H9 (cell line): ENCODE measurements at places on chromosomes 16 and 17.

DNA sequence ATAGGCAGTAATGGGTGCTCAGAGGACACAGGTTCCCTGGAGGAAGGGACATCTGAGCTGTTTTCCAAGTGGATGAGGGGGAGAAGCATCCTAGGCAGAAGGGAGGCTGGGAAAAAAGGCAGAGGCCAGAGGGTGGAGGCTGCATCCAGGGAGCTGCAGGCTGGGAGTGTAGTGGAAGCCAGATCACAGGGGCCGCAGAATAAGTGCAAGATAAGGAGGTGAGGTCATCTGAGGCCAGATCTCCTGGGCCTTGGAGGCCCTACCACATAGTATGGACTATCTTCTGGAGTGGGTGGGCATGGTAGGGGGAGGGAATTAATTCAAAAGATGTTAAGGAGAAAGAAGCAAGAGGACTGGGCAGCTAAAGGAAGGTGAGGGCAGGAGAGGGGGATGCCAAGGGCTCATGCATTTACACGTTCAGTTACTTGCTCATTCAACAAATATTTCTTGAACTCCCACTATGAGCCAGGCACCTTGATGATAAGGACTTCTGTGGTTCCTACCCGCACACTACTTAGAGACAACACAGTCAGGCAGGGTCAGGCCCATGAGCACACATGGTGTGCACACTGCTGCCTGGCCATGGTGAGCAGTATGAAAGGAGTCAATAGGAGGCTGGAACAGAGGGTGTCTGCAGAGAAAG lies 2.4 kb upstream of the RIPOR1 start:
- no peak for DNase-seq

GRCh38 chr16:4945560-4946502 lies 8.9 kb upstream of the PPL start:
- DNase-seq: no peak

DNA sequence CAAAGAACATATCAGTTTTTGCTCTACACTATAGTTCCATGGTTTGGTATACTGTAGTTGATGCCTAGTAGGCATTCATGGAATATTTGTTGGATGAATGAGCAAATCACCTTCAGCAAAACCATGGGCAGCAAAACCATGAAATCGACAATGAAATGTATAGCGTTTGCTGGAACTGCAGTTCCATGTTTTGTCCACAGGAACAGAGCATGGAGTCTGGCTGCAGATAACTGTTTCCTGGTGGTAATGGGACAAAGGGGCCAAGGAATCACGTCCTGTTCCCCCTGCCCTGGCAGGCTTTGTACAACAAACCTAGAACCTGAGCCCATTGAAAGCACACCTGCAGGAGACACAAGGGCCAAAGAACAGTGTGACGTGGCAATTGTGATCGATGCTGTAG lies 101.1 kb downstream of the USP31 start:
- DNase-seq: no peak

DNA sequence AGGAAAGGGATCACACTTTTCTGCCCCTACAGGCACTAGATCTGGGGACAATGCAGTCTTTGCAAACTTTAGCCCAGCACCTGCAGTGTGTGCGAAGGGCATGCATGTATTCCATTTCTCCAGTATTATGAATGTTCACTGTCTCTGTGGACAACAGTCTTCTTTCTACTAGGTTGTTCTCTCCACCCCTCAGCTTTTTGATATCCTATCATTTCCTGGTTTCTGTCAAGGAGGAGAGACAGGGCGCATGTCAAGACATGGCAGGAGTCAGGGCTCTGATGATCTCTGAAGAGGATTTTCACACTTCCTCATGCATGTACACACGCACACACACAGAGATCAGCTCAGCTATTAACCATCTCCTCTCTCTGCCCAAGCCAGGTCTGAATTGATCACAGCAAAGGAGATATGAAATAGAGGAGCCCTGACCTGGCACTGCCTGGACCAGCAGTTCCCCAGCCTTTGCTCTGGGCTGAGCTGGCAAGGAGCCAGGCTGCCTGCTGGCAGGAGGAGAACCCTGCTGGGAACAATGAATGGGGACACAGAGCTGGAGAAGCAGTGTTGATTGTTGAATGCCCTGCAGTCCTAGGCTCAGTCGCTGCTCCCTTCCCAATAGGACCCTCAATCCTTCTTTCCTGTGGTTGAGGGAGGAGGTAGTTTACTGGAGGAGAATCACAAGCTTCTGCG lies 2.6 kb downstream of the GPR179 start:
- peak; percentile 79 for DNase-seq

- no peak for DNase-seq
These were observed 4.8 kb downstream of the CPPED1 start for GRCh38 chr16:12798846-12799245.

DNA sequence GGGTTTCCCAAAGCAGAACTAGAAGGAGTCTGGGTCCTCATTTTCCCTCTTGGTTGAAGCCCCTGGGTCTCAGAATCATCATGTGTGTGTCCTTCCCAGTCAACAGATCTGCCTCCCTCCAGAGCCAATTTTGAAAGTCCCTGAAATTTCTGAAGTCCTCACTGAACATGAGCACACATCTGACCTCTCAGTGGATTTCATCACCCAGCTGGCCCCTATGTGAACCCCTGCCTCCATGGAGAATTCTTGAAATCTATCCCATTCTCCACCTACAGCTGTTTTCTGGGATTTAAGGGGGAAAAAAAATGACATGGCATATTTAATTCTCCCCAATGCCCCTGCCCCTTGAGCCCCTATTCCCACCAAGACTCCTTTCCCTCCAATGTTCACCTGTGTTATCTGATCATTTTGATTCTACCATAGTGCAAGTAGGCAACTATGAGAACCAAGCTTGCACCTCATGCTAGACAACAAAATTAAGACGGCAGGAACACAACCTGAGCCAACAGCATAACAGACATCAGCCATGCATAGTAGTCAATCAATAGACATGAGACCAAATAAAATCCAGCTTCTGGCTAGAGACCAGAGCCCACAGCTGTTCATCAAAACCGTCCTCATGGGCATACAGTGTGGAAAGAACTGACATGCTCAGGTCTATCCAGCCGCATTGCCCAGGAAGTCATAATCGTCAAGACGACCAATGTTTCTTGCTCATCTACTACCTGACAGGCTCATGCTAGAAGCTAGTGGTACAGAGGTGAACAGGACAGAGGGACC lies 14.9 kb downstream of the SOX9 start:
- no peak for DNase-seq

DNA sequence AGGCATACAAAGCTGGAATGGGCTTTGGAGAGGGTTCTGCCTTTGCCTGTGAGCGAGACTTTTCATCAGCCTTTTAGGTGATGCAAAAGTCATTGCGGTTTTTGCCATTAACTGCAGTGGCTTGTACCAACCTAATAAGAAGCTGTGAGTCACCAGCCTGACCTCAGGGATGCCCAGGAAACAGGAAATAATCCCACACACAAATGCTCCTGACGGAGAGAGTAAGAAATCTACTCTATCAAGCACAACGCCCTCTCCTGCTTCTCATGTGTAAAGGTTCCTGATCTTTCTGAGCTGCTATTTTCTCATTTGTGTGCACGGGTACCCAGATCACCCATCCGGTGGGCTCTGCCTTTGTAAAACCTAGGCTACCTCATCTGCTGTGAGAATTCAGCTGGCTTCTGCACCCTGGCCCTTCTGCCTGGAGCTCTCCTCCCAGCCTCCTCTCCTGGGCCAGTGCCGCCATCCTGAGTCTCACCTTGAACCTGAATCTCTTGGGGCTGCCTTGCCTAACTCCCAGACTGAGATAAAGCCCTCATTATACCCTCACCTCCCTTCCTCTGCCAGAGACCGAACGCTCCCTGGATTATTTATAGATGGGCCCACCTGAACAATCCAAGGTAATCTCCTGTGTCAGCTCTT lies 299.7 kb downstream of the C16orf95 start:
- DNase-seq: peak; percentile 39

GRCh38 chr17:34885076-34885475 lies 76.2 kb downstream of the CCT6B start:
- DNase-seq: no peak

GRCh38 chr16:17606460-17606859 lies 135.7 kb upstream of the XYLT1 start:
- DNase-seq: no peak

- no peak for DNase-seq
These were observed 73.6 kb downstream of the ABCC6 start for GRCh38 chr16:16149710-16150116.

GRCh38 chr17:78934681-78935418 lies 9.7 kb upstream of the TIMP2 start:
- DNase-seq: peak; percentile 30

DNA sequence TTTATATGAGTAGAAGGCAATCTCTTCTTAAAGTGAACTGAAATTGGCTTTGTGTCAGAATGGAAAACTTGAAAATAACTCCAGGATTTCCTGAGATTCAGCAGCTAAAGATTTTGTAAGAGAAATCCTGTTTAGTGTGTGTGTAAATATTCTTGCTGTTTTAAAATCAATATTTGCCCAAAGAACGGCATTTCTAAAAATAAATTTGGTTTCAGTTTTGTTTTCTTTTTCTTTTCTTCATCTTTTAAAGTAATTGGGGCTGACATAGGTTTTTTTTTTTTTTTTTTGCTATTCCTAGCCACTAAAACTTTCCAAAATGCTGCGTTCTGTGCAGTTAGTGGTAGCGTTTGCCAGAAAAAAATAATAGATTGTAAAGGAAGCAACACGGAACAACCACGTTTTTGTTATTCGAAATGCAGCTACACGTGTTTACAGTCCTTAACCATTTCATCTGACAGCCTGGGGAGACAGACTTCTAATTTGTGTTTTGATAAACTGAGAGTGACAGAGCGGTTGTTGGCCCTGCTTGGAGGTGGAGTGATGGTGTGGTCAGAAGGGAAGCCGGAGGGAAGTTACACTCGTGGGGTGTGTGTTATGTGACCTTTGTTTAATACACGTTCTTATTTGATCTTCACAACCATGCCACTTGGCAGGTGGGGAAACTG lies 21.6 kb upstream of the SMPD3 start:
- DNase-seq: no peak

- no peak for DNase-seq
These were observed 359.6 kb downstream of the SNX29 start for GRCh38 chr16:12336141-12336540.

DNA sequence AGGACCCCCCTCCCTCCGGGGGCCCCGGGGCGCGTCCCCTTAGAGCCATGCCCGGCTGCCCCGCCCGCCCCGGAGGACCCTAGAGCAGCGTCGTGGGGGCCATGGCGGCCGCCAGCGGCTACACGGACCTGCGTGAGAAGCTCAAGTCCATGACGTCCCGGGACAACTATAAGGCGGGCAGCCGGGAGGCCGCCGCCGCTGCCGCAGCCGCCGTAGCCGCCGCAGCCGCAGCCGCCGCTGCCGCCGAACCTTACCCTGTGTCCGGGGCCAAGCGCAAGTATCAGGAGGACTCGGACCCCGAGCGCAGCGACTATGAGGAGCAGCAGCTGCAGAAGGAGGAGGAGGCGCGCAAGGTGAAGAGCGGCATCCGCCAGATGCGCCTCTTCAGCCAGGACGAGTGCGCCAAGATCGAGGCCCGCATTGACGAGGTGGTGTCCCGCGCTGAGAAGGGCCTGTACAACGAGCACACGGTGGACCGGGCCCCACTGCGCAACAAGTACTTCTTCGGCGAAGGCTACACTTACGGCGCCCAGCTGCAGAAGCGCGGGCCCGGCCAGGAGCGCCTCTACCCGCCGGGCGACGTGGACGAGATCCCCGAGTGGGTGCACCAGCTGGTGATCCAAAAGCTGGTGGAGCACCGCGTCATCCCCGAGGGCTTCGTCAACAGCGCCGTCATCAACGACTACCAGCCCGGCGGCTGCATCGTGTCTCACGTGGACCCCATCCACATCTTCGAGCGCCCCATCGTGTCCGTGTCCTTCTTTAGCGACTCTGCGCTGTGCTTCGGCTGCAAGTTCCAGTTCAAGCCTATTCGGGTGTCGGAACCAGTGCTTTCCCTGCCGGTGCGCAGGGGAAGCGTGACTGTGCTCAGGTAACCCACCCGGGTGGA lies 759 bp downstream of the ALKBH5 start:
- DNase-seq: peak; percentile 61

GRCh38 chr16:49543631-49543946 lies 170.0 kb downstream of the C16orf78 start:
- DNase-seq: no peak

DNA sequence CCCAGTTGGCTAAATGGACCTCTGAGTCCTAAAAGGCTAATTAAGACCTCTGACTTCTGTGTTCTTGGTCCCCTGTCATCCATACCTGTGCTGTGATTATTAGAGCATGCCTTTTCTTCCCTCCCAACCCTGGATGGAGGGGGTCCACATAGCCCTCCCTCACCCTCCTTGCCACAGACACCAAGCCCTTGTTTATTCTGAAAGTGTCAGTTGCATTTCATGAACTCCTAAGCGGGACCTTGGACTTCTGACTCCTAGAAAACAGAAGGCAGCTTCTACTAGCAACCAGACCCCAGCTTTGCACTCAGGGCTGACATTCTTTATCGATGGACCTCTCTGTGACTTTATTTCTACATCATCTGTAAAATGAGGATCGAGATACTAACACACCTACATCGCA lies 33.4 kb upstream of the GOSR2 start:
- no peak for DNase-seq

DNA sequence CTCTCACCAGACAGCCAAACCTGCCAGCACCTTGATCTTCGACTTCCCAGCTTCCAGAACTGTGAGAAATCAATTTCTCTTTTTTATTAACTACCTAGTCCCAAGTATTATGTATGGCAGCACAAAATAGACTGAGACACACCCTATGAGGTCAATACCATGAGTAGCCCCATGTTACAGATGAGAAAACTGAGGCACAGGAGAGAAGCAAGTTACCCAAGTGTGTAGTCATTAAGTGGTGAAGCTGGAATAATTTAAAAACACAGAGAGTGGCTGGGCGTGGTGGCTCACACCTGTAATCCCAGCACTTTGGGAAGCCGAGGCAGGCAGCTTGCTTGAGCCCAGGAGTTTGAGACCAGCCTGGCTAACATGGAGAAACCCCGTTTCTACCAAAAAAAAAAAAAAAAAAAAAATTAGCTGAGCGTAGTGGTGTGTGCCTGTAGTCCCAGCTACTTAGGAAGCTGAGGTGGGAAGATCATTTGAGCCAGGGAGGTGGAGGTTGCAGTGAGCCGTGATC lies 4.9 kb downstream of the NQO1 start:
- DNase-seq: no peak

GRCh38 chr17:18071751-18072150 lies 16.0 kb upstream of the DRG2 start:
- DNase-seq: no peak

- DNase-seq: no peak
These were observed 394.5 kb upstream of the C16orf82 start for GRCh38 chr16:26672206-26672605.

GRCh38 chr16:57958544-57958943 lies 12.4 kb downstream of the CNGB1 start:
- DNase-seq: no peak

- DNase-seq: no peak
These were observed 18.4 kb upstream of the ITGA3 start for GRCh38 chr17:50037321-50038107.

DNA sequence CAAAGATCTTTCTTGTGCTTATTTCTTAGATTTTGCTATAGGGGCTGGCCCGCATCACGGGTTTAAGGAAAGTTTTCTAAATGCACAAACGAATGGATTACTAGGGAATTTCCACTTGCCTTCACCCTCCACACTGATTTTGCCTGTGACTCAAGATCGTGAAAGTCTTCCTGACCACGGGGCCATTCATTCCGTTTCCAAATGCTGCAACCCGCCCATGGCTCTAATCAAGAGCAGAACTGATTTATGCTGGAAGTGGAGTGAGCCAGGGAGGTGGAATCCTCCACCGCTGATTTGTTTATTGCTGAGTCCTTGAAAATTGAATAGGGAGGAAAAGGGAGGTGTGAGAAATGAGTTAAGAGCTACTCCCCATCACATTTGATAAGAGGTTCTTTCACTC lies 52.4 kb downstream of the CA10 start:
- DNase-seq: no peak

GRCh38 chr17:48553190-48553547 lies 8.3 kb upstream of the HOXB2 start:
- DNase-seq: no peak
